ENCODE measurements at places on chromosomes 11 and 22.

DNA sequence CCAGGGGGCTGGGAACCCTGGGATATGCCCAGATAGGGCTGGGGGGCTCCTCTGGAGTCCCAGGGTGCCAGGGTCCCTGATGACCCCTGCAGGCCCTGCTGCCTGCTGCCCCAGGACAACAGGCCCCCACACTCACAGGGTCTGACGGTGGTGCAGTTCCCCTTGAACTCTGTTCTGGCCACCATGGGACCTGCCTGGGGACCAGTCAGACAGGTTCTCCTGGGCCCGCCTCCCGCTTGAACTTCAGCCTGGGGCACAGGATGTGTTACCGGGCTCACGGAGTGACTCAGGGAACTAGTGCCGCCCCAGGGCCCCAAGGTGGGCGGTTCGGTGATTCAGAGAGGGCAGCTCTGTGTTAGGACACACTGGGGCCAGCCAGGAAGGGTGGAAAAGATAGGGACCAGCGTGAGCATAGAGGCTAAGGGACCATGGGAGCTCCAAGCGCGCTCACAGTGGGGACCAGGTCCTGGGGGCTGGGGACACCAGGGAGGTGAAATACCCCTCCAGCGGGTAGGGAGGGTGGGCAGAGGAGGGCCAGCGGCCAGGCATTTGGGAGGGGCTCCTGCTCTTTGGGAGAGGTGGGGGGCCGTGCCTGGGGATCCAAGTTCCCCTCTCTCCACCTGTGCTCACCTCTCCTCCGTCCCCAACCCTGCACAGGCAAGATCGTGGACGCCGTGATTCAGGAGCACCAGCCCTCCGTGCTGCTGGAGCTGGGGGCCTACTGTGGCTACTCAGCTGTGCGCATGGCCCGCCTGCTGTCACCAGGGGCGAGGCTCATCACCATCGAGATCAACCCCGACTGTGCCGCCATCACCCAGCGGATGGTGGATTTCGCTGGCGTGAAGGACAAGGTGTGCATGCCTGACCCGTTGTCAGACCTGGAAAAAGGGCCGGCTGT is 21.5 kb upstream of the TXNRD2 start:
- no peak for DNase-seq

GRCh38 chr11:73414977-73415651 is 38.9 kb downstream of the RELT start:
- DNase-seq: peak; percentile 21

DNA sequence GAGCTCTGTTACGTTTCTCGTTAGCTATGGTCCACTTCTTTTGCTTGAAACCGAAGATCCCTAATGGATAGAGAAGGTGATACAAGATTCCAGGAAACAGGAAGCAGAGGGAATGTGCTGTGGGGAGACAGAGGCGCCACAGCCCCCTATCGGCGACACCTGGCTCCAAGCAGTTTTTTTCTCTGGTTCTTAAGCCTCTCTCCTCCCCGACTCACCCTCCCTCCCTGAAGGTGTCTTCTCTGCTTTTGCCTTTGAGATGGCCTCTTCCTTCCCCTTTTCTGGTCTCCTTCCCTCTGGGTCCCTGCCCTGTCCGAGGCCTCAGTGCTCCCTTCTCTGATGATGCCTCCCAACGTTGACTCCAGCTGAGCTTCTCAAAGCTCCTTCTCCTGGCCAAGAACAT is 14.2 kb upstream of the APOBEC3A start:
- DNase-seq: no peak

DNA sequence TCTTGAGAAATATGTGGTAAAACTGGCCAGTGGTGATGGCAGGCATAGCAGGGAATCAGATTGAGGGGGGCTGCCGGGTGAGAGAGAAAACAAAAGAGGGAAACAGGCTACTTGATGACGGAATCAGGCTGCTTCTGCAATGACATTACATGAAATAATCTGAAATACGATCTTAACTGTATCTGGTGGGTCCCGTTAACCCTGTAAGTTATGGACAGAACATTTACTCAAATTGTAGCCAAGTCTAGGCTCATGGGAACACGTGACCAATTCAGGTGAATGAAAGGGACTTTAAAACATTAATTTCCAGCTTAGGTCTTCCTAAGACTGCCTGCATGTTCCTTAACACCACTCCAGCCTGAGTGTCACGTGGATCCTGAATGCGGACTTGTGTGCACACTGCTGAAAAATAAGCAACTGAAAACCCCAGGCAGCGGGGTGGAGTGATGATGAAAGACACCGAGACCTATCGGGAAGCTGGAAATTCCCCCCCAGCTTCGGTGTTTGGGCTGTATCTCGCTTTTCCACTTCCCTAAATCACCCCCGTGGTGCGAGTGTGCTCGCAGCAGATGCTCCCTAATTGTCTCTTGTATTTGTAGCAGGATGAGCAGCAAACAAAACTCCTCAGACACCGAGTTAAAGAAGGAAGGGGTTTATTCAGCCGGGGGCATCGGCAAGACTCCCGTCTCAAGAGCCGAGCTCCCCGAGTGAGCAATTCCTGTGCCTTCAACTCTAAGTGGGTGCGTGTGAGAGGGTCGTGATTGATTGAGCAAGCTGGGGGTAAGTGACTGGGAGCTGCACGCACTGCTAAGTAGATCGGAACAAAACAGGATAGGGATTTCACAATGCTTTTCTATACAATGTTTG is 145.0 kb upstream of the GRK3 start:
- DNase-seq: peak; percentile 29

- DNase-seq: no peak
Measured at GRCh38 chr11:69135420-69136363, 20.0 kb upstream of the SMIM38 start.

- DNase-seq: no peak
Measured at GRCh38 chr11:123152951-123153350, 42.1 kb downstream of the CLMP start.

DNA sequence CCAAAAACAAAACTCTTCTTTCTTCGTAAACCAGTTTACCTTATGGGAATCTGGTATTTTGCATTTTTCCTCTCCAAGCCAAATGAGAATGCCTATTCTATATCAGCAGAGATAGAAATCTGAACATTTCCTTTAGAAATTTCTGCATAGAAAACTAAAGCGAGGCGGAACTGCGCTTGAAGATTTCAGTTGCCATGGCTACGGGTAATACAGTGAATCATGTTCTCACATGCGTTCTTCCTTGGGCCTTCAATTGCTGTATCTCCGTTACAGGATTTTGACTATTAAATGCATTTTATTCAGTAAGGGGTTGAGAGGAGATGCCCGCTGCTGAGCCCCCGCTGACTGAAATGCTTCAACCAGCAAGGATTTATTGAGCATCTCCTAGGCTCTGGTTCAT is 108.2 kb upstream of the CRYBB3 start:
- DNase-seq: no peak

DNA sequence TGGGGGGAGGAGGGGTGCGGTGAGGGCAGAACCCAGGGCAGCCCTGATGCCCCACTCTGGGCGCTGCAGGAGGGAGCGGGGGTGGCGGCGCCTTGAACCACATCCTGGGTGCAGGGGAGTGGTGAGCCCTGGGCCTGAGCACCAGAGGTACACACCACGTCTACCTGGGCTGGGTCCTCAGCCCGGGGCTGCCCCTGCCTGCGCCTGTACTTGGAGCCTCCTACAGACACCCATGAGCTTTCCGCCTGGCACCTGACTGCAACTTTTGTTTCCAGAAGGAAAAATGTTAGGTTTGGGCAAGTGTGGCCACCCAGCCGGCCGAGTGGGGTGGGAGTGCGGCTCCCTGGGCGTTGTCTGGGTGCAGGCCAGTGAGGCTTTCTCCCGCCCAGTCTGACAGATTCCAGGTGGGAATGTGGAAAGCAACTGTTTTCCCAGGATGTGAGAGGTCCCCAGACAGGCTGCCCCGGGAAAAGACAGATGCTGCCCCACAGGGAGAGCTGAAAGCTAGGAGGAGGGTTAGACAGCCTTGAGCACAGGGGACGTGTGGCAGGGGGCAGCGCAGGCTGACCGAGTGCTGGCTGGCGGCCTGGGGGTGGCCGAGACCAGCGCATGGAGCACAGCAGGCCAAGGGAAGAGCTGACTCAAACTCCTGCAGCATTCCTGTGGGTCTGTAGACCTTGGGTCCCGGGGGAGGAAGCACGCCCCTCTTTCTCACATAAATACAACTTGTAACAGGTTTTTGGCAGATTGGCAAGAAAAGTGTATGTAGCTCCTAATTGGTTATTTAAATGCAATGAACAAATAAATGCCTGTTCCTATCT is 44.1 kb downstream of the GNB1L start:
- no peak for DNase-seq

GRCh38 chr11:19905280-19905853 is 192.7 kb downstream of the NAV2 start:
- peak; percentile 59 for DNase-seq

DNA sequence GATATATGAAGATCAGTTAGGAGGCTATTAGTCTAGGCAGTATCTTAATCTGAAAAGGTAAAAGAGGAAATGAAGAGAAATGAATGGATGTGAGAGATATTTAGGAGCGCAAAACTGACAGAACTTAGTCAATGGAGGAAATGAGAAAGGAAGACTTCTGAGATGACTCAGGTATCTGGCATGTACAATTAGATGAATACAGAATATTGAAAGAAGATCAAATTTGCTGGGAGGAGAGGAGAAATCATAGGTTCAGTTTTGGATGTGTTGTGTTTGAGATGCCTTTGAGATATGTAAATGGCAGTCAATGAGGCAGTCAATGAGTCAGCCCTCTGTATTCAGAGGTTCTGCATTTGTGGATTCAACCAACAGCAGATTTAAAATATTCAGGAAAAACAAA is 42.9 kb upstream of the GAB2 start:
- no peak for DNase-seq

DNA sequence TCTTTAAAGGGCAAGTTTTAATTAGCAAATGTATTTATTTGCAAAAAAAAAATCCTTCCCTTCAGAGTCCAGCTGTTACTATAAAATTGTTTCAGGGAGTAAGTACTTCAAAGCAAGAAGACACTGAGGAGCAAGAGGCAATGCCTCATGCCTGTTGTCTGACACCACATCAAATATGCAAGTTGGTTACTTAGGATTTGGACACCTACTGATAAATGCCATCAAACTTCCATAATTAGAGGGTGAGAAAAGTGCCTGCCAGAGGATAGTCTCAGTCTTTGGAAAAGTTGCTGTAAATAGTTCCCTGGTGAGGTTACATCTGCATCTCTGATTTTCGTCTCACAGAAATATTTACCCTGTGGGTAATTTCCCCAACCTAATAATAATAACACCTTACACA is 4.1 kb upstream of the TENM4 start:
- no peak for DNase-seq

- DNase-seq: peak; percentile 47
Measured at GRCh38 chr11:110433393-110434333, 3.9 kb downstream of the FDX1 start.

- DNase-seq: no peak
Measured at GRCh38 chr11:13355191-13355590, 77.6 kb downstream of the BMAL1 start.

DNA sequence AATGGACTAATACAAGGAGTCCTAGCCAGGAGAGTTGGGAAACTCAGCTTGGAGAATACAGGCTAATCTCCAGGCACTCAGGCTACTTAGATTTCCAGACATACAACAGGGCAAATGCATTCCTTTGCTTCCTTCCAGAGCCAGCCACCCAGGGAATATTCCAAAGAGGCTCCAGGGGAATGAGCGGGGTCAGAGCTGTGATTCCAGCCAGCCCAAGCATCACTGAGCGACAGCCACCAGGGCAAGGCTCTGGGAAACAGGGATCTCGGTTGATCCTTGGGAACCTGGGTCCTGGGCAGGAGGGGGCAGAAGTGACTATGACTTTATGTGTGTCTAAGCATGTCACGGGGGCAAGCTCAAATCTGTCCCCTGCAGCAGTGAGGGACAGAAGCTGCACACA is 112.3 kb upstream of the LMO1 start:
- no peak for DNase-seq

DNA sequence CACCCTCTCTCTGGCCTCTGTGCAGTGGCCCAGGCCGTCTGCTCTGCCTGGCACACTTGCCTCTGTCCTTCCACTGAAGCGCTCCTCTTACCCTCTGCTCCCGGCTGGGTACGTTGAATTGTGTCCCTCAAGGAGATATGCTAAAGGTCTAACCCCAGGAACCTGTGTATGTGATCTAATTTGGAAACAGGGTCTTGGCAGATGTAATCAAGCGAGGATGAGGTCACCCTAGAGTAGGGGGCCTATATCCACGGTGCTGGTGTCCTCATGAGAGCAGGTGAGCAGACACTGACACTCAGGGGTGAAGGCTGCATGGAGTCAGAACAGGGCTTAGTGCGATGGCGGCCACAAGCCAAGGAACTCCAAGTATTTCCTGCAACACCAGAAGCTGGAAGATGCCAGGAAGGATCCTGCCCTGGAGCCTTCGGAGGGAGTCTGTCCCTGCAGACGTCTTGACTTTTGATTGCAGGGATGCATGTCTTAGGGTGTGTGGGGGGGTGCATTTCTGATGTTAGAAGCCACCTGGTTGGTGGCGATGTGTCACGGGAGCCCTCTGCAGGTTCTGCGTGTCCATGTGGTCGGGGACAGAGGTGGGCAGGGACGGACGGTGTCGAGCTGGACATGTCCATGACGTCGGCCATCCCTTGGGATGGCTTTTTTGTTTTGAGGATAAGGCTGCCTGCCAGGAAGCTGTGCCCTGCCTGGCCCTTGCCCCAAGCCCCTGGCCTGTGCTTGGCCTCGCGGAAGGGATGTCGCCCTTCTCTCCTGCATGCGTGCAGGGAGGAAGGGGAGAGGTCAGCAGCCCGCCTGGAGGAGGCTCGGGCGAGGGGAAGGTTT is 68.6 kb downstream of the LRP5 start:
- no peak for DNase-seq

GRCh38 chr11:113308601-113309000 is 5.8 kb upstream of the TTC12 start:
- DNase-seq: no peak

- DNase-seq: no peak
Measured at GRCh38 chr11:87477321-87477720, 439.6 kb downstream of the TMEM135 start.

GRCh38 chr11:26947379-26947844 is 46.5 kb upstream of the FIBIN start:
- DNase-seq: no peak

- no peak for DNase-seq
Measured at GRCh38 chr11:102564110-102564509, 33.6 kb upstream of the MMP7 start.

- DNase-seq: no peak
Measured at GRCh38 chr22:25781801-25782200, 39.8 kb downstream of the MYO18B start.

DNA sequence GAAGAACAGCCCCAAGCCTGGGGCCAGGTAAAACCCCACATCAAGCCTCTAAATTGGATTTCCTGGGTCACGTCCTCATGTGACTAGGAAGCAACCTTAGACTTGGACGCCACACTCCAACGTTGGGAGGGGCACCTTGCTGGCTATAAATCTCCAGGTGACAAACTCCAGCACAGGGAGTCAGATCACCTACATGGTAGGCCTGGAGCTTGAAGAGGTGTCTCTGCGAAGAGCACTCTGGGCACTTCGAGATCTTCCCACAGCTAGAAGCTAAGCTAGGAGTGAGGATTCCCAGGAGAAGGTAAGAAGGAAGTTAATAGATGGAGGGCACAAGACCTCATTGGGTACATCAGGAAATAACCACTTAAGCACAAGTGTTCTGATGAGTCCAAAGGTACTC is 77.1 kb upstream of the GNAZ start:
- no peak for DNase-seq

- no peak for DNase-seq
Measured at GRCh38 chr11:99739464-99740089, 718.8 kb downstream of the CNTN5 start.
